Kidney (tissue), 22 donors: ENCODE measurements at places on chromosomes 7 and 10. TPM values are rescaled to one million over a fixed set of nuclear protein-coding genes. Genes with fewer than 3 reads are reported as not detected.

Gene SLC16A9
- 15.5 TPM for total RNA-seq

Gene PVRIG
- 3.2 TPM for total RNA-seq

Gene TAC1
- total RNA-seq: 2.0 TPM

Gene MSANTD7
- total RNA-seq: 9.5 TPM

Gene ITIH5
- 13.1 TPM for total RNA-seq

Gene EEF1AKMT2
- 18.0 TPM for total RNA-seq

Gene ZPBP
- 0.22 TPM for total RNA-seq

Gene CPA5
- total RNA-seq: 1.1 TPM

Gene TMED4
- 105 TPM for total RNA-seq

Gene SPDYE9
- total RNA-seq: not detected

Gene TACR2
- 0.38 TPM for total RNA-seq

Gene CUZD1
- 0.54 TPM for total RNA-seq

Gene TEX47
- total RNA-seq: not detected

Gene GPR26
- not detected for total RNA-seq

Gene TUBAL3
- total RNA-seq: 0.44 TPM

Gene ACHE
- 3.6 TPM for total RNA-seq

Gene RASSF4
- 76.4 TPM for total RNA-seq

Gene ZNRF2
- 32.2 TPM for total RNA-seq

Gene MKX
- 1.3 TPM for total RNA-seq

Gene STK32C
- total RNA-seq: 14.4 TPM

Gene TMEM184A
- total RNA-seq: 11.0 TPM

Gene MSRB2
- 39.9 TPM for total RNA-seq

Gene TMEM270
- 0.50 TPM for total RNA-seq

Gene NKX2-3
- total RNA-seq: not detected

Gene CC2D2B
- 2.5 TPM for total RNA-seq

Gene LMTK2
- total RNA-seq: 24.8 TPM

Gene PNPLA8
- total RNA-seq: 33.9 TPM

Gene TMEM140
- 31.3 TPM for total RNA-seq

Gene FAM237B
- total RNA-seq: not detected

Gene PAX4
- total RNA-seq: not detected

Gene RGS10
- total RNA-seq: 19.9 TPM

Gene PAOX
- 7.0 TPM for total RNA-seq

Gene ITIH2
- total RNA-seq: 0.13 TPM

Gene HOGA1
- total RNA-seq: 28.8 TPM

Gene FAM241B
- 7.6 TPM for total RNA-seq

Gene CFAP69
- total RNA-seq: 13.2 TPM

Gene PPP1R9A
- total RNA-seq: 25.7 TPM

Gene NPSR1
- total RNA-seq: not detected

Gene GNGT1
- total RNA-seq: 0.35 TPM

Gene ZSCAN25
- 20.4 TPM for total RNA-seq

Gene CRHR2
- not detected for total RNA-seq

Gene FKBP6
- total RNA-seq: 0.13 TPM

Gene SLC39A12
- 0.16 TPM for total RNA-seq

Gene TDRD1
- 0.88 TPM for total RNA-seq

Gene CUBN
- total RNA-seq: 14.8 TPM

Gene ETV1
- total RNA-seq: 28.6 TPM
